Osteocyte (in vitro differentiated cells): ENCODE measurements at places on chromosomes 5 and 9. TPM values are rescaled to one million over a fixed set of nuclear protein-coding genes. Genes with fewer than 3 reads are reported as not detected.

- H3K4me1 ChIP-seq, result peaks cover 50% of the 10 kb centered on the region
- H3K36me3 ChIP-seq, result peaks cover 10% of the 10 kb centered on the region
- peak overlapping the region; percentile 73 for H3K27ac ChIP-seq
- DNase-seq, result no peak
- H3K27me3 ChIP-seq, result no peaks in the 10 kb centered on the region
- no peak overlapping the region for H3K4me3 ChIP-seq
Measured at GRCh38 chr5:151745071-151745705, 13.2 kb downstream of the ATOX1 start.

GRCh38 chr5:10102706-10103497, 146.8 kb downstream of the ATPSCKMT start:
- no peaks in the 10 kb centered on the region for H3K4me1 ChIP-seq
- peaks cover 3% of the 10 kb centered on the region for H3K36me3 ChIP-seq
- DNase-seq, result no peak
- H3K27me3 ChIP-seq, result peaks cover 4% of the 10 kb centered on the region
- no peak overlapping the region for H3K4me3 ChIP-seq

- no peaks in the 10 kb centered on the region for H3K27me3 ChIP-seq
- peaks cover 9% of the 10 kb centered on the region for H3K36me3 ChIP-seq
- peaks cover 25% of the 10 kb centered on the region for H3K4me1 ChIP-seq
- peak overlapping the region; percentile 75 for H3K27ac ChIP-seq
Measured at GRCh38 chr9:37486256-37486615, 488 bp downstream of the POLR1E start.

DNA sequence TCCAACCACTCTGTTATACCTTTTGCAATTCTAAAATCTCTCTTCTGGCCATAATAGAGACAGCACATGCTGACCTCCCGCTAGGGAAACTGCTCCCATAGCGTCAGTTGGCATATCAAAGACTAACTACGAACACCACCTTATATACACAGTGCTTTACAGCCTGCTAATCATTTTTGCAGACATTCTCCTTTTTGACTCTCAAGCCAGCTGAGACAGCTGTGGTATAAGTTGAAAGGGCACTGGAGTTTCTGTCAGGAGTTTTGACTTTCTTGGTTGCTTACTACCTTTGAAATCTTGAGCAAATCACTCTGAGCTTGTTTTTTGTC, 160.2 kb upstream of the TBCA start:
- peaks cover 45% of the 10 kb centered on the region for H3K27me3 ChIP-seq
- no peak overlapping the region for H3K4me3 ChIP-seq
- peaks cover 2% of the 10 kb centered on the region for H3K36me3 ChIP-seq
- H3K4me1 ChIP-seq, result no peaks in the 10 kb centered on the region

- H3K36me3 ChIP-seq, result no peaks in the 10 kb centered on the region
- no peaks in the 10 kb centered on the region for H3K27me3 ChIP-seq
- no peak overlapping the region for H3K27ac ChIP-seq
- no peak overlapping the region for H3K4me3 ChIP-seq
- DNase-seq, result no peak
Measured at GRCh38 chr5:58327289-58327688, 132.6 kb downstream of the PLK2 start.

- H3K4me1 ChIP-seq, result peaks cover 26% of the 10 kb centered on the region
- H3K27ac ChIP-seq, result peak overlapping the region; percentile 99
- DNase-seq, result peak; percentile 87
Measured at GRCh38 chr5:177005619-177006264, 837 bp downstream of the UIMC1 start.

GRCh38 chr9:15469406-15469805, 41.4 kb downstream of the PSIP1 start:
- H3K36me3 ChIP-seq, result peaks cover 48% of the 10 kb centered on the region
- no peak overlapping the region for H3K4me3 ChIP-seq

- H3K4me1 ChIP-seq, result peaks cover 2% of the 10 kb centered on the region
Measured at GRCh38 chr5:157148734-157149615, 6.3 kb upstream of the MED7 start.

- no peak overlapping the region for H3K27ac ChIP-seq
- peaks cover 23% of the 10 kb centered on the region for H3K4me1 ChIP-seq
- peaks cover 7% of the 10 kb centered on the region for H3K36me3 ChIP-seq
- no peak for DNase-seq
- H3K4me3 ChIP-seq, result no peak overlapping the region
- no peaks in the 10 kb centered on the region for H3K27me3 ChIP-seq
Measured at GRCh38 chr9:75974016-75974766, 83.7 kb downstream of the PCSK5 start.

DNA sequence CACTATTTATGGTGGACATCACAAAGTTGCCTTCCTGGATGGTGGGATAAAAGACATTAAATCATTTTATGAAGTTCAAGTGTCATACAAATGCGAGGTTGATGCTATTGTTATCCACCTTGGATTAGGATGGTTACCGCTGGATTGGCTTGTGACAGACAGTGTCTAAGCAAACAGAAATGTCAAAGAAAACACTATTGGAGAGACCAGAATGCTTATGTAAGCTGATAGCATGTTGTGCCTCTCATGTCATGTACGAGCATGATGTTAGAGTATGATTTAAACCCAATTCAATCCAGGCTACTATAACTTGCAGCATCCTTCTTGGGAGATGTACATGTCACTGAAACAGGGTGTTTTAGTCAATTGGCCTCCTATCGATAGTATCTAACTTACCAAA, 178.8 kb upstream of the C9orf72 start:
- no peak overlapping the region for H3K4me3 ChIP-seq
- no peaks in the 10 kb centered on the region for H3K27me3 ChIP-seq
- DNase-seq, result no peak
- no peak overlapping the region for H3K27ac ChIP-seq

The FBP2 gene
- not detected in 2 replicates for total RNA-seq

The TIMD4 gene
- total RNA-seq, result not detected in 2 replicates

The PCDHB4 gene
- total RNA-seq, result 2.9 and 4.1 TPM in 2 replicates

The SHB gene
- 16.7 and 18.3 TPM in 2 replicates for total RNA-seq

The OR13D1 gene
- total RNA-seq, result not detected in 2 replicates

The TMEFF1 gene
- total RNA-seq, result 8.6 and 9.1 TPM in 2 replicates

The DRD1 gene
- not detected in 2 replicates for total RNA-seq
